ENCODE measurements at places on chromosomes 3 and 15.

- no peak for DNase-seq
These were observed 203.8 kb downstream of the TCF12 start for GRCh38 chr15:57122080-57122840.

DNA sequence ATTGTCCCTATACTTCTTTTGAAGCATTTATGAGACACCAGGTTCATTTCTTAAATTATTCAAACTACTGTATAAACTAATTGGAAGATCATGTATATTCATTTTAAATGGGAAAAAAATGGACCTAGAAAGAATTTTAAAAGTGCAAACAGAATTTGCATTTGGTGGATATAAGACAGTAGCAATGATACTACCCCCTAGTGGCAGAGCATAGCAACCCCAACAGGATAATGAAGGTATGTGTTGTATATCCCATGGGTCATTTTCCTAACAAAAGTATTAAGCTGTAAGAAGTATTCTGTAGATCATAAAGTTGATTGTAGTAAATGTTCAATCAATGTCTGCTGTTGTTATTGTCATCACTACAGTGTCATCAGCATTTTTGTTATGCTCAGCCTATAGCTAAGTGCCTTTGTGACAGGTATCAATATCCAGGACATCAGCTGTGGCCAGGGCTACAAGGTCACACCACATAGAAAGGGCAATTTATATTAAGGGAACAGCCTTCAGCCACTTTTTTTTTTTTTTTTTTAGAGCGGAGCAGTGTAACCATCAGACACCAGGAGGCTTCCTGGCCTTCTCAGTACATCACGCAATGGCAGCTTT, 175.8 kb downstream of the FOXB1 start:
- no peak for DNase-seq

GRCh38 chr3:37453393-37454389, 279.3 kb upstream of the LRRFIP2 start:
- no peak for DNase-seq

DNA sequence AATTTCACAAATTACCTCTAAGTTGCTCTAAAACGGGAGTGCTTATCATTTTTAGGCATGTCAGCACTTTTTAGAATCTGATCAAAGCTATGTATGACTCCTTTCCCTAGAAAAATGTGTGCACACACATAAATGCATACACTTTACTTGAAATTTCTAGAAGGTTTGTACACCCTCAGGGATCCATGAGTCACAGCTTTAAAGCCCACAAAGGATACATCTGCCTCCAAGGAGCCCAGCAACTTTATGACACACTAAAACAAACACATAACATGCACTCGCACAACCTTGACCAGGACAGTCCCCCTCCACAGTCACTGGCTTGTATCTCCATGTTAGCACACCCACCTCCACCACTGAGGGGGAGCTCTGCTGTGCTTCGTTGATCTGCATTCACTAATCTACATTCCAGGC, 722.0 kb upstream of the CFAP20DC start:
- DNase-seq: no peak

DNA sequence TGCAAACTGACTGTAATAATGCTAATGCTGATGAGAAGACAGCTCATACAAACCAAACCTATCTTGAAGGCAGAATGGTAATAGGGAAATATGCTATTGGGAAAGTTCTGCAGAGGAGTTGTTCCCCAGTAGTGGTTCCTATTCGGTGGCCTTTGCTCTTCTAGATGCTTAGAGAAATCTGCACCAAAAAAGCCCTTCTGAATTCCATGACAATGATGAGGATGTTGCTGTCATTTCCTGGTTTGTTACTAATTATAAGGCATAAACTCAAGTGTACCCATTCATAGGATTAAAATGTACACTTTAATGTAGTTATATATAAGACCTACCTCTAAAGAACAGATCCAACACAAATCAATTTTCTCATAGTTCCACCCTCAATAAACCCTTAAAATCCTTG, 30.1 kb downstream of the TOMM70 start:
- DNase-seq: no peak

- DNase-seq: no peak
These were observed 6.9 kb upstream of the SLC9A9 start for GRCh38 chr3:143855183-143855582.

DNA sequence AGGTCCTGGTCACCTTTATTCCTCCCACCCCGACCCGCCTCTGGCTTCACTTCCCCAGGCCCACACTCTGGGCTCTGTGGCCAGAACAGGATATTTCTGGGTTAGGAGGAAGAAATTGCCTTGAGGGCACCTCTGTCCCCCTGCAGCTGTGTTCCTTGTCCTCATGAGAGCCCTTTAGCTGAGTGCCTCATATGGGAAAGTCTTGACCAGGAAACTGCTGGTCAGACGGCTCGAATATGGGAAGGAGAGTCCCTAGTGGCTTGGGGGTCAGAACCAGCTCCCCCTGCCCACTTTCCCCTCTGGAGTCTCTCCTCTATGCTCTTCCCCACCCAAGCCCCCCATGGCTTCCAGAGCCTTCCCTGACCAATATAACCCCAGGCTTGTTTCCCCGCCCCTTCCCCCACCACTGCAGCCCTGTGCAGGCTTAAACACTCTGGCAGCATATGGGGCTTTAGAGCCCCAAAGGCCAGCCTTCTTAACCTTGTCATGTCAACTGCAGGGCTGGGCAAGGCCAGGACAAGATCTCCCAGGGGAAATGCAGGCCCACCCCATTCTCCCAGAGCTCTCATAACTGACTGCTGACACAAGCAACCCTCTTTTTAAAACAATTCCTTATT, 36.4 kb downstream of the SEC22C start:
- no peak for DNase-seq

DNA sequence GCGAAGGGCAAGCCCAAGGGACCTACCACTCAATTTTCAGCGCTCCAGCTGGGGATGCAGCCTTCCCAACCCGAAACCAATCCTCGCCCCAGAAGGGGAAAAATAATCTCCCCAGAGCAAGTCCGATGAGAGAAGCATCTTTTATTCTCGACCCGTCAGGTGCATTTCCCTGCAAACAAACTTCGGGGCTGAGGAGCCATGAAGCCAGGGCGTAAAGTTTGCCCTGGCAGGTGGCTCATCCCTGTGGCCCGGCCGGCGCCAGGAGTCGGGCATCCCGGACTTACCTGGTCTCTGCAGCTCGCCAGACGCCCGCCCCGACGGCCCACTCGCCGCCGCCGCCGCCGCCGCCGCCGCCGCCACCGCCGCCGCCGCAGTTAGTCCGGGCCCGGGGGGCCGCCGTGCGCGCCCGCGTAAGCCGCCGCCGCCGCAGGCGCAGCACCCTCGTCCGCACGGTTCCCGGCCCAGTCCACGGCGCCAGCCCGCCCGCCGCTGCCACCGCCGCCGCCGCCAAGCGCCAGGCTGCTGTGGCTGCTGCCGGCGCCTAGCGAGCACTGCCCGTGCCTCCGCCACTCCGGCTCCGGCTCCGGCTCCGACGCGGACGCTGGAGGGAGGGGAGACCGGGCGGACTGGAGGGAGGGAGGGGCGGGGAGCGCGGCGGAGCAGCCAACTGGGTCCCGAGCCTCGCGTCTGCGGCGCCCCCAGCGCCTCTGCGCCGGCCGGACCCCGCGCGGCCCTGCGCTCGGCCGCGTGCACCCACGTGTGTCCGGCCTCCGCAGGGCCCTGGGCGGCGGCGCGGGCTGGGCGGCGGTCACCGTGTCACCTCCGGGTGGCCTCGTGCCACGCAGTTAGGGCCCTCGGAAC, at the start of gene CNTN3:
Gene CNTN3 (minus strand): TSS at position 553 of the 861 bp plus-strand sequence. CDS start 93,547 bp downstream, outside the sequence.
- no peak for DNase-seq

DNA sequence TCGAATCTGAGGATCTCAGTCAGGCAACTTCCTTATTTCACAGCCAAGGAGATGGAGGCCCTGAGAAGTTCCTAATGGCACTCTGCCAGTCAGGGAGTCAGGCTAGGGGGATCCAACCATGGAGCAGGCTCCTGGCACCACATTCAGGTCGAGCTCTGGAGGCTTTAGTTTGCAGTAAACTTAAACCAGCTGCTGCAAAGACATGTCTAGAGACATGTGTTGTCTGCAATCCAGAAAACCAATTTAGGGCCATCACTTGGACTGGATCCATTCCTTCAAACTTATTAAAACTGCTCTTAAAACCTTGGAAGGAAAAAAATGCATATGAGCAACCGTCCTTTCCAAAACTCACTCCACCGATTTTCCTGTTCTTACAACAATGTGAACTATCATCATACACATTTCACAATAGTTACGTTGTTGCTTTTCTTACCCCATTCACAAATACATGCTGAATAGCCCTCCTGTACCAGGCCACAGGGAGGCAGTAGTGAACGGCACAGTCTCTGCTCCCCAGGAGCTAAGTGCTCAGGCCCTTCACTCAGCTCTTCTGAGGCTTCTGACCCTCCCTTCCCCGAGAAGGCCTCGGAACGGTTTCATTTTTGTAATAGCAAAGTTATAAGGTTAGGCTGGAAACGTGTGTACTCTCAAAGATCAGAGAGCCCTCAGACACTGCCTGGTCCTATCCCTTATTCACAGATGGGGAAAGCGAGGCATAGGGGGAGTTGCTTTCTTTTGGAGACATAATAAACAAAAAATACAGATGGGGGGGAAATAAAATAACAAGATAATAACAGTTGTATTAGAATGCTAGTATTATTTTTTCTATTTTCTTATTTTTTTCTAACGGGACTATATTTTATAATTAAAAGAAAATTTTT, 20.1 kb downstream of the RFT1 start:
- DNase-seq: no peak

- DNase-seq: no peak
These were observed 63.2 kb upstream of the NEDD4 start for GRCh38 chr15:56056626-56057025.

GRCh38 chr3:121232309-121233225, 313.2 kb downstream of the POLQ start:
- no peak for DNase-seq

DNA sequence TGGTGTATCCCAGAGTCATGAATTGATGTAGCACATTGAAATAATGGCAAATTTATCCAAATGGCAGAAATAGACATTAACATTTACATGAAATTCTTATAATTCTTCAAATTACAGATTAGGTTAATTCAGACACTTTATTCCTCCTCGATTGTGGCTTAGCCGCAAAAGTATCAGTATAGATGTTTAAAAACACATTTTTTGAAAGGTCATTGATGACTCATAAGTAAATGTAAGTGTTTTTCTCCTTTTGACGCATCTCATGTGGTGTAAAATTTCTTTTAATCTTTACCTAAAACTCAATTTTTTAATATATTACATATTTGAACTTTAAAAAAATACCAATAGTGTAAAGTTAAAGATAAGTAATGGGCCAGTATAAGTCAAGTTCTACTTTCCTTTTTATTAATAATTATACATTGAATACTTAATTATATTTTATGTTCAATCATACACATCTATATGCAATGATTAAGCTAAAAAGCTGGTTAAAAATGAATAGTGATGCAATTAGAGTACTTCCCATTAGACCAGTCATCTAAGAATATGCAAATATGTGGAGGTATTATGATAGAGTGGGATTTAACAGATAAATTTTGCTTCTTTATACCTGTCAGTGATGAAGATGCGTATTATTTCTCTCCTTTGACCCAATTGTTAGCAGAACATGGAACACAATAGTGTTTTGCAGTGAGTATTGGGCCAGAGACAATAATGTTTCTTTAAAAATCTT, 678.1 kb upstream of the DPPA4 start:
- DNase-seq: no peak

GRCh38 chr3:54171509-54171908, 49.2 kb downstream of the CACNA2D3 start:
- no peak for DNase-seq

DNA sequence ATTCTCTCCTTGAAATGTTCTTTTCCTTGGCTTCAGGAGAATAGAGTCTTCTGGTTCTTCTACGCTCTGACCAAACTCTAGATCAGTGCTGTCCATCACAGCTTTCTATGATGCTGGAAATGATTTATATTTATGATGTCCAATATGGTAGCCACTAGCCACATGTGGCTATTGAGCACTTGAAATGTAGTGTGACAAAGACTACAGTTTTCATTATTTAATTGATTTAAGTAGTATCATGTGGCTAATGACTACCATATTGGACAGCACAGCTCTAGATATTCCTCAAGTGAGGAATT, 2.9 kb downstream of the LNP1 start:
- DNase-seq: no peak

- DNase-seq: no peak
These were observed 153.4 kb downstream of the FBLN2 start for GRCh38 chr3:13702286-13702685.
